Kidney epithelial cell (primary cell): ENCODE measurements at places on chromosomes 7 and 10. TPM values are rescaled to one million over a fixed set of nuclear protein-coding genes. Genes with fewer than 3 reads are reported as not detected.

DNA sequence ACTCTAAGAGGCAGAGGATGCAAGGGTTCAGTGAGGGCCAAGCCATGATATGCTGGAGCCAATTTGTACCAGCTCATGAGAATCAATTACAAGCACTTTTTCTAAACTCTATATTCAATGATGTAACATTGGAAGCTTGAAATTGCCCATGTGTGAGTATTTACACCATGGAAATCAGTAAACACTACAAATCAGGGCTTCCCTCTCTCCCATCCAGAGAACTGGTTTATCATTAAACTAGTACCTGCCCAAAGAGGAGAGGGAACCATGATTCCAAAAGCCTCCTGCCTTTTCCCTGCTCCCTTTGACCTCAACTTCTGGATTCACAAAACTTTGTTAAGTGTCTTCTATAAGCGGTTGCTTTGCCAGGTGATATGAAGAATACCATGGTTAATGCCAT, 52.5 kb upstream of the BICC1 start:
- DNase-seq, result no peak

- no peak for DNase-seq
These were observed 68.5 kb downstream of the MAP3K8 start for GRCh38 chr10:30502266-30503060.

DNA sequence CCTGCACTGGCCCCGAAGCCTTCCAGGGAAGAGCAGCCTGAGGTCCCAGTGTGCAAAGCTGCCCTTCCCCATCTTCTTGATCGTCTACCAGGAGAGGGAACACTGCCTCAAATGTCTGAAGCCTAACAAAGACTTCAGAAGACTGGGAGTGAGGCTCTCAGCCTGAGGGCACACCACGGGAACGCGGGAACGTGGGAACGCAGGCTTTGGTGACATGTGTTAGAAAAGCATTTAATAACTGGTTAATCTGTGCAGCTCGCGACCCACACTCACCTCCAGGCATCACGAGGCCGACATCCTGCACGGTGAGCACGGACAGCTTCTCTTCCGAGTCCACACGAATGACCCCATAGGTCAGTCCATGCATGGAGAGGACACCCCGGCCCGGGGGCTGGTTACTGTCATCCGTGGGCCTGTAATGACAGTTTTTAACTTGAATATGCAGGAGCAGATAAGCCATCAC, 234.0 kb downstream of the ZMYND11 start:
- DNase-seq, result no peak

- peak; percentile 71 for DNase-seq
These were observed 93.4 kb downstream of the AVL9 start for GRCh38 chr7:32588657-32589056.

- DNase-seq, result no peak
These were observed 290.0 kb upstream of the MKI67 start for GRCh38 chr10:128416231-128416630.

GRCh38 chr7:17689361-17689902, 250.9 kb downstream of the SNX13 start:
- DNase-seq, result no peak

Gene SPDYE11
- not detected in 2 replicates for total RNA-seq

DNA sequence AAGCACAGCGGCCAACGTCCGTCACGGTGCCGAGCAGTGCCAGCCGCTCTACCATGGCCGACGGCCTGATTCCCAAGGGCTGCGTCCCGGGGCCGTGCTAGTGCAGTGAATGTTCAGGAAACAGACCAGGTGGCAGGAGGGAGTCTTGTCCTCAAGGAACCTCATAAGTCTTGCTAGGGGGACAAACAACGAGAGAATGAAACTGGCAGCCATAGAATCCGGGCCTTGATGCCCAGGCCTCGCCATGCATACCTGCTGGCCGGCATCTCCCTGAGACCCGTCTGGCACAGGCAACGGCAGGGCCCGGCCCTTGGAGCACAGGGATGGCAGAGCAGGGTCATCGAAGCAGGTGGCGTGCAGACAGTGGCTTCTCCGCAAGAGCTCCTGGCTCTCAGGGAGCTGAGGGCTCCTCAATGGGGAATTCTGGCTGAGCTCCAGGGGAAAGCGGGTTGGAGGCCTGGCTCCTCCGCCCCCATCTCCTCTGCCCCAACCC, 58.8 kb downstream of the DIP2C start:
- DNase-seq, result no peak
